ENCODE measurements at places on chromosomes 3 and 15.

GRCh38 chr3:30155755-30156154 lies 450.6 kb upstream of the TGFBR2 start:
- DNase-seq, result no peak

- DNase-seq, result no peak
These were observed 685.7 kb downstream of the MECOM start for GRCh38 chr3:168977716-168978374.

- no peak for DNase-seq
These were observed 65.7 kb upstream of the RGMA start for GRCh38 chr15:93154666-93155065.

DNA sequence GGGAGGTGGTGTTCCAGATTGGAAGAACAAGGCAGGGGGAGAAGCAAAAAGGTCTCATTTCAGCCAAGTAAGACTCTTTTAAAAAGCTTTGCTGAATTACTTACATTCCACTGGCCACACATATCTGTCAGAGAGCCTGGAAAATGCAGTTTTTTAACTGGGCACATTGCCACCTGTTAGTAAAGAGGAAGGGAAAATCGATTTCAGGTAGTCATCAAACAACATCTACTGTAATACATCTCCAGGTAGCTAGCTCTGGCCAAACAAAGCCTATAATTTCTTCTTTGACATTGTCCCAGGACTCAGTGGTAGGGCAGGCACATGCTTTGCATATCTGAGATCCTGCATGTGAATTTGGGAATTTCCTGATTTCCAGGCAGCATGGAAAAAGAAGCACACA lies 480.7 kb upstream of the SUCLG2 start:
- no peak for DNase-seq

DNA sequence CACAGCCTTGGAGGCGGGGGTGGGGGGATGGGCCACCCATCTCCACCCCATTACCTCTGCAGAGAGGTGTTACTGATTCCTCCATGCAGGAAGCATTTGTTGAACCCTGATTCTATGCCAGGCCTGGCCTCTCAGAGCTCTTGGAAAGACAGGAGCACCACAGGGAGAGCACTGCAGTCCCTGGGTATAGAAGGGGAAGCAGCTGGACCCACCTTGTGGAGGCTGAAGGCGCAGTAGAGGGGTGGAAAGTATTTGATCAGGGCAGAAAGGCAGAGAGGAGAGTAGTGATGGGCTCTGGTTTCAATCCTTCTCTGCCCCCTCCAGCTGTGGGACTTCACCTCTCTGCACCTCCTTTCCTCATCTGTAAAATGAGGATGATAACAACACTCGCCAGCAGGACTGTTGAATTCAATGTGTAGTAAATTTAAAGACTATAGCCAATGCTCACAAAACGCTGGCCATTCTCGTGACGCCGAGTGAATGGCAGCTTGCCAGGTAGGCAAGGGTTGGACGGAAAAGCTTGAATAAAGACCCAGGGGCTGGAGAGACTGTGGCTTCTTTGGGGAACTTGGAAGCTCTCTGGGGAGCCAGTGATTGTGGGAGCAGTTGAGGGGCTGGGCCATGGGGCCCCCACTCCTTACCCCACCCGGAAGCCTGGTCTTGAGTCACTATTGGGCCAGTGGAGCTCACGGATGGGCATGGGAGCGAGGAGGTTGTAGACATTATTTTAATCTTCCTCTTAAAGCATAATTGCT lies 8.0 kb upstream of the CCDC33 start:
- DNase-seq, result no peak

DNA sequence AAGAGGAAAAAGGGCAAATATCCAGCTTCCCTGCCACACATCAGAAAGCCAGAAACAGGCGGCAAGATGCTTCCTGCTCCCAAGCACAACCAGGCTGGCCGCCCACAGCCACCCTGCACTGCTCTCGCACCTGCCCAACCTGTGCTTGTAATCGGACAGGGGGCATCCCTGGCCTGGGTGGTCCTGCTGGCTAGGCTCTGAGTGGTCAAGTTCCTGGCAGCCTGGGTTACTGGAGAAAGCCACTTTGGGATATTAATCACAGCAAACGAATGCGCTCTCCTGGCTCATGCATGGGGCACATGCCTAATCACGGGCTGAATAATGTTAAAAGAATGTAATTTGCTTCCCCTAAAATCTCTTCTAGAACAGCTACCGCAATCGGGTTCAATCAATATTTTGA lies 442.4 kb downstream of the MCTP2 start:
- no peak for DNase-seq

GRCh38 chr15:92100301-92100700 lies 246.8 kb downstream of the SLCO3A1 start:
- no peak for DNase-seq

DNA sequence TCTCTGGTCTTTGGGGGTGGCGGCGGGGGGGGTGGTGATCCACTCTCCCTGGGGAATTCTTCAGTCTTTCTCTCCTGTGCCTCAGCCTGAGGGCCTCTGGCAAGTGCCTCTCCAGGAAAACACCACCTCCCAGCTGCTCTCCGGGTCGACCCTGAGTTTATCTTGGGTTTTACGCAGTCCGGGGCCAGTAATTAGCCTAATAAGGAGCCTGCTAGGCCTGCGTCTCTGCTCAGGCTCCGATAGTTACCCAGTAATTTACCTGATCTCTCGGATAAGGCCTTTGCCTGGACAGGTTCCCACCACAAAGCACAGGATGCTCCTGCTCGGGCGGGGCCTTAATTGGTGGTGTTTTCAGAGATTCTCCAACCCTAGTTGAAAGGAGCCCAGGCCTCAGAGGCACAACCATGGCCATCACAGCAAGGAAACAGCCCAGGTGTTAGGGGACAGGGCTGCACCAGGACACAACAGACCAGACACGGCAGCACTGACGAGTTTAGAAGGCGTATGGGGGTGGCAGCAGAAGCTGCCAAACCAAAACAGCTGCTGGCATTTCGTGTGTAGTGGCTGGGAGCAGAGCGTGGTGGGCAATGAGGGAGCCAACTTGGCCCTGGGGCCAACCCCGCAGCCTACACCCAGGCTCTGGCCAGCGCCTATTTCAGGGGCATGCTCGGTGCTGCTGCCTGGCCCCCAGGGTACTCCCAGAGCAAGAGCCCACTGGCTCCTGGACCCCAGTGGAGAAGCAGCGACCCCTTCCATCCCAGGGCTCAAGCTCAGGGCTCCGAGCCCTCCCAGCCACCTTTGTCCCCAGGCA lies 71.4 kb downstream of the KLF13 start:
- no peak for DNase-seq

DNA sequence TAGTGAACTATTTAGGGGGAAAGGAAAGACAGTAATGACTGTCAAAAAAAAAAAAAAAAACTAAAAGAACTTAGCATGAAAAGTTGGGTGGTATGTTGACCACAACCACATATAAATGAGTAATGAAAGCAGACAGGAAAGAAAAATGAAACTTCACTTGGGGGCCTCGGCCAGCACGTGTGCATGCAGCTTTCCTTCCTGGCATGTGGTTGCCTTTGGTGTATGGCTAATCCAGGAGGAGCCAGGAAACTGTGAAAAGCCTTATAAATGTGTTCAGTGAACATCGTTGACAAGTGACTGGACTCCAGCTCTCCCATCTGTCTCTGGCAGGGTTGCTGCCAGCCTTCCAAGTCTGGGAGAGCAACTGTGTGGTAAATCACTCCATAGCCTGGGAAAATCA lies 195.1 kb downstream of the DTWD1 start:
- peak; percentile 38 for DNase-seq
